ENCODE measurements at places on chromosomes 6 and 20.

DNA sequence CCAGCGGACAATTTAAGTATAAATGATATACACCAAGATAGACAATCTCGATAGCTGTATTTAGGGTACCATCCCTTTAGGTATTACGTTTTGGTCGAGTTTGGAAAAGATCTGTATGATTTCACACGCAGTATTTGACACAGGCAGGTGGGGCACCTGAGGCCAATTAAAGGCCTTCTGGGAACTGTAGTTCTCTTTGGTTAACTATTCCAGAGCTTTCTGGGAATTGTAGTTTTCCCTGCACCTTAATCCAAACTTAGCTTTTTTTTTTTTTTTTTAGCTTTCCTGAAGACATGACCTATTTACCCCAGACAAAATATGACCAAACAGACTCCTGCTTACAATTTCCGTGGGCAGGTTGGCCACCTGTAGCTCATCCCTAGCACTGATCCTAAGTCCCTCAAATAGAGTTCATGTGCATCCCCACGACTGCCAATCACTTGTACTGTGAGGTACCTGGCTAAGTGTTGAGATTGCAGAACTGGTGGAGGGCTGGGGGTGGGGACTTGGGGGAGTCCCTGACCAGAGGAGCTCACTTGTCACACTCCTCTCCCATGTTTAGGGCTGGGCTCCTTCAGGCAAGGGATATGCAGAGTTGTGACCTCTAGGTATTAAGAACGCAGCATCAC, 999 bp upstream of the EHMT2 start:
- DNase-seq = peak; percentile 81

DNA sequence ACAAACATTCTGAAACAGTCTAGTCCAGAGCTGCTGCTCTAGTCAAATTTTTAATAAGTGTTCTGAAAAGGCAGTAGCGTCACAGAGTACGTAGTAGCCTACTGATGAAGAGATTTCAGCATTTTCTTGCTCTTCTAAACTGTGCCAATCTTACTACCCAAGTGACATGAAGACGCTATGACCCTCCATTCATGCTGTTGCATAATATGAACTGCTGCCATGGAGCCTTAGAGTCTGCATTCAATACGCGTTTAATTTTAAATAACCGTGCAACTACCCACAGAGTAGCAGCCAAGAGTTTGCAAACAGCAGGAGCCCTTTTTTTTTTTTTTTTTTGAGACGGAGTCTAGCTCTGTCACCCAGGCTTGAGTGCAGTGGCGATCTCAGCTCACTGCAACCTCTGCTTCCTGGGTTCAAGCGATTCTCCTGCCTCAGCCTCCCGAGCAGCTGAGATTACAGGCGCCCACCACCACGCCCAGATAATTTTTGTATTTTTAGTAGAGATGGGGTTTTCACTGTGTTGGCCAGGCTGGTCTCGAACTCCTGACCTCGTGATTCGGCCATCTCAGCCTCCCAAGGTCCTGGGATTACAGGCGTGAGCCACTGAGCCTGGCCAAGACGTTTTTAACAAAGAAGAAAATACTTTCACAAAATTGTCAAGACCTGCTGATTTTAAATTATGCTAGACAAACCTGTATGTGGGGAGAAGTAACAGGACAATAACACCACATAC, 44.3 kb downstream of the EZR start:
- peak; percentile 43 for DNase-seq

DNA sequence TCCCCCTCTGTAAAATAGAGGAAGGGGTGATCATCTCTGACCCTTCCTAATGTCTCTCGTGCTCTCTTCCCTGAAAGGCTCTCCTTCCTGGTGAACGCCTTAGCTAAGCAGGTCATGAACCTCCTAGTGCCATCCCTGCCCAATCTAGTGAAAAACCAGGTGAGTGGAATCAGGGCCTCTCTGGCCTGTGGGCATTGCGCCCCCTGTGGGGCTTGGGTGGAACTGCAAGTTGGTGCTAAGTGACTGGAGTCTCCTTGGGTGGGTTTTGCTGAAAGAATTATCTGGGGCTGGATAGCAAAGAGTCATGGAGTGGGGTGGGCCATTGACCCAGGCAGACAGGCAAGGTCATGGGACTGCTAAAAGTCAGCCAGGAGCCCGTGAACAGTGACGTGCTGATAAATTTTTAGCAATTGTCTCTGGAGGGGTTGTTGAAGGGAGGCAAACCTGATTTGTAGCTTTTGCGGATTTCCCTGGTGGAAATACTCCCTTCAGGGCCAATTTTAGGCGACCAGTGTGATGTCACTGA, 8.9 kb downstream of the BPIFB1 start:
- no peak for DNase-seq

GRCh38 chr6:106063448-106063850, 22.7 kb upstream of the PRDM1 start:
- DNase-seq = no peak

DNA sequence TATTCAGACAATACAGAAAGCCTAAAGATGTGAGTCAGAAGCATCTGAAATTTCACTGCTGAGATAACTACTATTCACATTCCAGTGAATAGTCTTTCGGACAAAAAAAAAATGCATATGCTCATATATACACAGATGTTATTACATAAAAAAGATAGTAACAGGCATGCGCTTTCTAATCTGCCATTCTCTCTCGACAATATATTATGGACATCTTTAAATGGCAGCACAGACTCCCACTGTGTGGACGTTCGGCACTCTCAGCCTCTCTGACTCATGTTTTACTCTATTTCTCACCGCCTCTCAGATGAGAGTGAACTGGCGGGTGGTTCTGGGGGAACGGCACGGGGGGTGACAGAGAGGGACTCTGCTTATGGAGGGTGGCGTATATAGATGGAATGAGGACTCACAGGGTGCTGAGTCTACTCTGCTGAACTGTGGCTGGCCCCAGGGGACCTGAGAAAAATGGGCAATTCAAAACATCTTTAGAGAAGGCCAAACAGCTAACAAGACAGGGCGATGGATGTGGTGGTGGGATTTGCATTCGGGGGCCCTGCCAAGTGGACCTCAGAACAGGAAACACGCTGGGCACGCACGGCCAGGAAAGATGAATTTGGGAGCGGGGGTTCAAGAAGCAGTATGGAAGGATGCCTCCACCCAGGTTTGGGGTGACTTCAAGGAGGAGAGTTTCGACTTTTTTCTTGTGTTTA, 68.9 kb downstream of the MDGA1 start:
- DNase-seq = no peak

Measured in brain (organoid and tissue), 16 donors.